ENCODE measurements at places on chromosomes 5 and 9. TPM values are rescaled to one million over a fixed set of nuclear protein-coding genes. Genes with fewer than 3 reads are reported as not detected.

Gene SURF6
- total RNA-seq, result 9.7 TPM

Gene TEX48
- total RNA-seq, result not detected

Gene EIF4E1B
- not detected for total RNA-seq

Gene SLC23A1
- not detected for total RNA-seq

Gene C1QTNF2
- total RNA-seq, result 0.49 TPM

Gene IL9
- not detected for total RNA-seq

Gene DDX4
- not detected for total RNA-seq

Gene C9orf50
- 0.61 TPM for total RNA-seq

Gene SLC12A2
- total RNA-seq, result 17.2 TPM

Gene MINAR2
- total RNA-seq, result not detected

Gene ALDH7A1
- total RNA-seq, result 24.7 TPM

Gene PIP5KL1
- 2.9 TPM for total RNA-seq

Gene CCL27
- not detected for total RNA-seq

Gene PPP3R2
- total RNA-seq, result not detected

Gene GABBR2
- 0.81 TPM for total RNA-seq

Gene FREM1
- 0.97 TPM for total RNA-seq

Gene ZMYND19
- 14.0 TPM for total RNA-seq

Gene ORM2
- not detected for total RNA-seq

Gene GLRA1
- not detected for total RNA-seq

Gene PLCXD3
- 0.12 TPM for total RNA-seq

Gene CRB2
- total RNA-seq, result under 0.01 TPM

Gene RMND5B
- total RNA-seq, result 24.7 TPM

Gene EGFLAM
- 2.3 TPM for total RNA-seq

Gene HAVCR2
- 0.16 TPM for total RNA-seq

Gene ARHGAP26
- total RNA-seq, result 23.3 TPM

Gene SLC25A2
- total RNA-seq, result 1.9 TPM

Gene GRXCR2
- total RNA-seq, result not detected

Gene ALDH1A1
- not detected for total RNA-seq

Gene SYNPO
- 2.7 TPM for total RNA-seq

Gene PCDHB9
- 2.2 TPM for total RNA-seq

Gene ARSI
- 12.0 TPM for total RNA-seq

Gene TMEM232
- 1.6 TPM for total RNA-seq

Gene HACD4
- 14.5 TPM for total RNA-seq

Gene RMRP
- total RNA-seq, result 68,660 TPM

Gene TIMD4
- not detected for total RNA-seq

Gene CAST
- 219 TPM for total RNA-seq

Gene EQTN
- total RNA-seq, result not detected

Gene MARCOL
- total RNA-seq, result not detected

Gene LHFPL2
- 94.1 TPM for total RNA-seq

Gene ANKRD18A
- not detected for total RNA-seq

Gene GPR150
- under 0.01 TPM for total RNA-seq

Gene MYORG
- total RNA-seq, result 1.1 TPM

Gene FAM221B
- total RNA-seq, result not detected

Gene PTPA
- total RNA-seq, result 92.5 TPM

Gene CDKN2A
- 17.2 TPM for total RNA-seq

Gene KCNIP1
- total RNA-seq, result 0.16 TPM

Gene RGS3
- 252 TPM for total RNA-seq

Measured in hair follicle dermal papilla cell (primary cell).